NCI-H1417 treated with DMSO at 0.1 percent for 48 hours (cell line): ENCODE measurements at places on chromosomes 6 and 20.

DNA sequence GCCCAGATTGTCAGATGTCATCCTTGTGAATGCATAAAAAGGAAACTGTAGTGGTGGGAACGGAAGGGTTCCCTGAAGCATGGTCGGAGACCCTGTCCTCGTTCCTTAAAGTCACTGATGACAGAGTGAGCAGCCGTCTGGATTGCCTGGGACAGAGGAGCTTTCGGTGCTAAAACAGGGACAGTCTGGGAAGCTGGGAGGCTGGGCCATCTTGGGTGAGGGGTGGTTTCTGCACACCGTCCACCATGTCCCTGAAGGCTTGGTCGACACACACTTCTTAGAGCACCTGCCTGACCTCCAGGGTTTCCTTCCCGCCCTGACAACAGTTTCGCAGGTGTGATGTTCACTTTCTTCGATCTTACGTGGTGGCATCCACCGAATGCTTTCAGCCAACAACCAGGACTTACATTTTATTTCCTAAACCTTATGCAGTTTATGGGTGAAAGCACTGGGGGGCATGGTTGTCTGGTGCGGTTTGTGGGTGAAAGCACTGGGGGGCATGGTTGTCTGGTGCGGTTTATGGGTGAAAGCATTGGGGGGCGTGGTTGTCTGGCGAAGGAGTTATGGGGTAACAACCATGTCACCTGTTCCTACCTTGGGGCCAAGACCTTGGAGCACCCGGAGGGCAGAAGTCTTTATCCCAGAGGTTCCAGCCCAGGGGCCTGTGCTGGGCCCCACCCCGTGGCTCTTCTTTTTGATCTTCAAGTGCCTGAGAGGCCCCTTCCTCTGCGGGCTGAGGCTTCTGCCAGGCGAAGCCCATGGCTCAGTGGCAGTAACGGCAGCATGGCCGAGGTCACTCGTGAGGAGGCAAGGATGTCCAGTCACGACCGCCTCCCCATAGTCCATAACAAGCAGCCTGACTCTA, 81.7 kb upstream of the FRMD1 start:
- DNase-seq = no peak

DNA sequence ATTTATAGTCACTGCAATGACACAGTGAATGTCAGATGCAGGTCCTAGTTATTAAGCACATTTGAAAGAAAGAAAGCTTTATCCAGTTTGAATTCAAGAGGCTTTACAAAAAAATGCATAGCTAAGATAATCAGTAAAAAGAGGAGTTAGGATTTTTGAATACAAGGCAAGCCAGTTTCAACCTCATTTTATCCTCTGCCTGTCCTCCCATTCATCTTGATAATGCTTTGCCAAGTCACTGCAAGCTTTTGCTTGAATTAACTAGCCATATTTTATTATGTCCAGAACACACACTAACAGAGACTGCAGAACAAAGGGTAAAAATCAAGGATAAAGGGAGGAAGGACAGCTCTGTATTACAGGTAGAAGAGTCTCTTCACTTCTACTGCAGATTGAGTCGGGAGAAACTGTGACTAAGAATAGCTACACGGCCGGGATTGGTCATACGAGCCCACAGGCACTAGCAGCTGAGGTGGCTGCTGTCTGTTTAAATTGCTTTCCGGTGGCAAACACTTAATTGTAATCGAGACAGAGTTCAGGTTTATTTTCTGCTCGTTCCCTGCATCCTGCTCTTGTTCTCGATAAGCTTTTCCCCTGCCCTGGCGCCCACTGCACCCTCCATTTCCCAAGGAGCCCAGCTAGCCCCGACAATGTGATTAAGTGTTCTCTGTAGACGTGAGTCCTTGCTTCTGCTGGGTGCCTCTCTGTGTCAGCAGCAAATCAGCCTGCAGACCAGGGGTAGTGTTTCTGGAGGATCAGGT, 30.5 kb upstream of the AKAP12 start:
- peak; percentile 80 for DNase-seq

- no peak for DNase-seq
Measured at GRCh38 chr20:34316196-34316814, 13.2 kb upstream of the AHCY start.

GRCh38 chr6:1287103-1287591, 24.8 kb upstream of the FOXQ1 start:
- no peak for DNase-seq

DNA sequence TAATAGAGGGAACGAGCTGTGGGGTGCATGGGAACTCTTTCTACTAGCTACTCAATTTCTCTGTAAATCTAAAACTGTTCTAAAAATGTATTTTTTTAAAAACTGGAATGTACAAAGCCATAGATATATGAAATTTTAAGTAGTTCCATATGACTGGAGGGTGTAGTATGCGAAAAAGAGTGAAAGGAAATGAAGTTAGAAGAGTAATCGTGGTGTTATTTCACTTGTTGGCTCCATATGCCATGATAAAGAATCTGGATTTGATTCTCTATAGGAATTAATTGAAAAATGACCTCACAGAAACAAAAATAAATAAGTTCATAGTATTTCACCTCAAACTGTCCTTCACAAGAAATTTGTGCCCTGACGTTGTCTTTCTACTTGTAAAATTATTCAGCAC, 500.2 kb downstream of the TENT5A start:
- no peak for DNase-seq

DNA sequence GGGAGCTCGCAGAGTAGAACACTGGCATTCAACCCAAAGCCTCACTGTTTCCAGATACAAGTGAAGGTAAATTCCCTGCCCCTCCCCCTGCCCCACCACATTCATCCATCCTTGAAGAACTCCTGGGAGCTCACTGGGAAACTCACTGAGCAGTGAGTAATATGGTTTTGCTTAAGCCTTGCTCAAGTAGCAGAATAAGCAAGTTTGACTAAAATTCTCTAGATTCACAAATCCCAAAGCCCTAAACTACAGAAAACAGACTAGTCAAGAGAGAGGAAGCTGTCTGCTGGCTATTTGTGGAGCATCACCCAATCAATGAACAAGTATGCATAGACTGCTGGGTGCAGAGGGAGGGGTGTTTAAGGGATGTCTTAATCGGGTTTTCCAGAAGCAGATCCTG, 82.1 kb downstream of the UNC5CL start:
- no peak for DNase-seq

GRCh38 chr6:81895511-81896185, 143.2 kb upstream of the TENT5A start:
- DNase-seq = no peak

GRCh38 chr6:125611573-125612344, 137.7 kb upstream of the HEY2 start:
- DNase-seq = no peak

DNA sequence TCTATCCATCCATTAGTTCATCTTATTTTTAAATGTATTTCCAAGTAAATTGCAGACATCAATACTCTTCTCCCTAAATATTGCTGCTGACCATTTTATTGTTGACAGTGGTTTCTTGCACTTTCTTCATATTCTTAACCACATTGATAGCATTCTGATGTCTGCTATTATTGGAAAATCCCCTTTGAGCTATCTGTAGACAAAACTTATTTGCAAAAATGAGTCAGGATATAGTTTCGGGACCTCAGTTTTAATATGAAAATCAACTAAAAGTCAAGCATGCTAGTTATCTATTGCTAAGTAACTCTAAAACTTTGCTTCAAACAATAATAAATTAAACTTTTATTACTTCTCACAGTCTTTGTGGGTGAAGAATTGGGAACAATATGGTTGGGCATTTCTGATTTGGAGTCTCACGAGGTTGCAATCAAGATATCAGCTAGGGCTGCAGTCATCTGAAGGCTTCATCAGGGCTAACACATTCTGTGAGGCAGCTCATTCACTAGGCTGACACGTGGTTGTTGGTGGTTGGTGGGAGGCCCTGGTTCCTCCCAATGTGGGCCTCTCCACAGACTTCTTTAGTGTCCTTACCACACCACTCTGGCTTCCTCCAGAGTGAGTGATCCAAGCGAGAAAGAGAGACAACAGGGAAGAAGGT, 32.7 kb downstream of the CD109 start:
- no peak for DNase-seq

DNA sequence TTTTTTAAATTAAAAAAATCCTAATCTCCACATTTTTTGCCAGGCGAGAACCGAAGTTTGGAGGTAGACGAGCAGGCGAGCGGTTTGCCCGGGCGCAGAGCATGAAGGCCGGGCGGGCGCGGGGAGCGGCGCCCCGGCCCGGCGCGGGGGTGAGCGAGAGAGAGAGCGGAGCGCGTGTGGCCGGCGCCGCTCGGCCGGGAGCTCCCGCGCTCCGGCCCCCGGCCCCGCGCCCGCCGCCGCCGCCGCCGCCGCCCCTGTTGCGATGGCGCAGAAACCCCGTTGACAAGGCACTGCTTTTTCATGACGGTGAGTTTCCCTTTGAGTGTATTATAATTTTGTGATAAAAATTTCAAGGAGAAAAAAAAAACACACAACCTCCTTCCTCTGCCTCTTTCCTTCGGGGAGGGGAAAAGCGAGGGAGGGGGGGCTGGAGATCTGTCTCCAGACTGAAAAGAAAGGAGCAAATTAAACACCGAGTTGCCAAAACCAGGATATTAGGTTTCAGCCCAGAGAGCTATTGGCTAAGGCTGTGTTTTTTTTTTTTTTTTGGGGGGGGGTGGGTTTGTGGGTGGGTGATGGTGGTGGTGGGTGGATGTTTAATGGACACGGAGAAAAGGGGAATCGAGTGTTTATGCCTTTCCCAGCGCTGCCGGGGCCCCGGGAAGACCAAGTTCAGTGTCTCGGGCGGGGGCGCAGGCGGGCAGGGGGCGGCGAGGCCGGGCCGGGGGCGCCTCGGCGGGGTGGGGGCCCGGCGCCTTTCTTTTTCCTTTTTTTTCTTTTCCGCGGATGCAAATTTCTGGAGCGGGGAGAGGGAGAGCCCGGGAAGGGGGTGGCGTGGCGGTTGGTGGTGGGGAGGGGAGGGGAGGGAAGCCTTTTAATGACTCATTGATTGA, at the start of gene BICRAL:
Gene BICRAL, plus strand, starts transcription at position 257 of the 893 bp plus-strand sequence. CDS start 39,971 bp downstream, outside the sequence.
- DNase-seq = peak; percentile 83
